ENCODE measurements at places on chromosomes 5 and 9.

DNA sequence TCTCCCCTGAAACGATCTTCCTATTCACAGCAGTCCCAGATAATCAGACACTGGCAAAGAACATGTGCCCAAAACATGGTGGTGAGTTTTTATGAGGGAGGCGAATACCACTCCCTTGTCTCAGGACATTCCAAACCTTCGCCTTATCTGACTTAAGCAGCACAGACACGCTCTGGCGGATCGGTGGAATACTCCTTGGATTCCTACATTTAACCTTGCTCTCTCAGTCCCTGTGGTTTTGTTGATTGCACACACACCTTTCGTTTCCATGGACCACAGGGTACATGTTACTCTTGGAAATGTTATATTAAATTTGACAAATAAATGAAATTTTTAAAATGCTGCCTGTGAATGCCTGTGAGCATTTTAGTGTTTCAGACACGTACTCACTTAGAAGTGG, 87.8 kb upstream of the CPEB4 start:
- no peak for DNase-seq

GRCh38 chr5:138466900-138467710, 1.8 kb downstream of the EGR1 start:
- no peak for DNase-seq

- DNase-seq = no peak
Observed at GRCh38 chr9:91234523-91234922, 127.2 kb downstream of the AUH start.

DNA sequence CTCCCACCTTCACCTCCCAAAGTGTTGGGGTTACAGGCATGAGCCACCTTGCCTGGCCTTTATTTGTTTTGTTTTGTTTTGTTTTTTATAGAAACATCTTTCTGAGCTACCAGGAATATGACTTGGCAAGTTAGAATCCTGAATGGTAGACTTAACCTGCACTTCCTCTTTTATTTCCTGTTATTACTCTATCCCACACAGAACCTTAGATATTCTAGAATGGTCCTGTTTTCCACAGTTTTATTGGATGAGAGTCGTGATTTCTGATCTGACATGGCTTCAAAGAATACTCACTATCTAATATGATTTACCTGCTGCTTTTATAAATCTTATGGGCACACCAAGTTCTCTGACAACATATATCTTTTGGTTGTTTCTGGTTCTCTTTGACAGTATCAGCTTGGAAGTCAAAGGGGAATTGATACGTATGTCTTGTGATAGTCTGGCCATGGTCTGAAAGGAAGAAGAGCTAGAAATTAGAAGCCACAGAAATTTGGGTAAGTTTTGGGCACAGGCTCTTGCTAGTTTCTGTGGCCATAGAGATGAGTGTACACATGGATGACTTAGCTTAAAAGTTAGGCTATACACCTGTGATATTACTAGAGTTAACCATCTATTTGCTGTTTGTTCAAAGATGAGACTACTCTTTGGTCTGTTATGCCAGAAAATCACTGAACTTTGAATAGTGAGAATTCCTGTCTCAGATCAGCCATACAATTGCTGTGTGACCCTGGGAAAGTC, 4.7 kb upstream of the PANK3 start:
- DNase-seq = no peak

DNA sequence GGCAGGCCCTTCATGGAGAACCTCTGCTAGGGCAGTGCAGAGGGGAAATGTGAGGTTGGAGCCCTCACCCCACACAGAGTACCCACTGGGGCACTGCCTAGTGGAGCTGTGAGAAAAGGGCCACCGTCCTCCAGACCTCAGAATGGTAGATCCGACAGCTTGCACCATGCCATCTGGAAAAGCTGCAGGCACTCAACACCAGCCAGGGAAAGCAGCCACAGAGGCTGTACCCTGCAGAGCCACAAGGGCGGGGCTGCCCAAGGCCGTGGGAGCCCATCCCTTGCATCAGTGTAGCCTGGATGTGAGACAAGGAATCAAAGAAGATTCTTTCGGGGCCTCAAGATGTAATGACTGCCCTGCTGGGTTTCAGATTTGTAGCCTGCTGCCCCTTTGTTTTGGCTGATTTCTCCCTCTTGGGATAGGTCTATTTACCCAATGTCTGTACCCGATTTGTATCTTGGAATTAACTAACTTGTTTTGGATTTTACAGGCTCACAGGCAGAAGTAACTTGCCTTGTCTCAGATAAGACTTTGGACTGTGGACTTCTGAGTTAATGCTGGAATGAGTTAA, 16.6 kb upstream of the ZDHHC11 start:
- DNase-seq = no peak

DNA sequence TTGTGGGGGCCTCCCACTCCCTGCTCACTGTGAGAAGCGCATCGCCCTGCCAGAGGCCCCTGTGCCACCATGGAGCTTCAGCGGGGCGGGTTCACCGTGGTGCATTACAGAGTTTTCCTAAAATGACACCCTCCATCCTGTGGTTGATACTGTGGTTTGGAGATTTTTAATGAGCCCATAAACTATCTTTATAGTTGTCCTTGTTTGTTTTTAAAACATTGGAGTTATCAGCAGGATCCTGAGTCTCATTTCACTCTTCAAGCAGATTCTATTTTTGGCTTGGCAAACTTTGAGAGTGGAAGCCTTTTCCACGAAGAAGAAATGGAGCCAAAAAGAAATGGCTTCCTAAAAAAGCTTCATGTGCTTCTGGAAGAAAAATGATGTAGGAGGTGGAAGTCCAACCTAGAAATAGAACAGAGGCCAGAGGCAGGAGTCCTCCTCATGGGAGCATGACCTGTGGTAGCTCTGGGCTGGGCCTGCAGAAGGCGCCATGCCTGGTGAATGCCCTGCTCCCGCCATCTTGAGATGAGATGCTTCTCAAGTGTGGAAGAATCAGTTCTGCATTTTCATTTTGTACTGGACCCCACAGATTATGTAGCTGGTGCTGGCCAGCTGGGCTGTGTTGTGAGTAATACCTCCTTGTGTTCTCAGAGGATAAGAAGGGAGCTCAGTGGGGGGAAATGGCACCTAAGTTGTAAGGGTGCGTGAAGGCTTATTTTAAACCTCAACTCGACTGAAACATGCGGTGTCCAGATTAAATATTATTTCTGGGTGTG, 79.0 kb upstream of the RAI14 start:
- DNase-seq = no peak

- DNase-seq = no peak
Observed at GRCh38 chr9:131622523-131622922, 77.2 kb downstream of the PRRT1B start.

DNA sequence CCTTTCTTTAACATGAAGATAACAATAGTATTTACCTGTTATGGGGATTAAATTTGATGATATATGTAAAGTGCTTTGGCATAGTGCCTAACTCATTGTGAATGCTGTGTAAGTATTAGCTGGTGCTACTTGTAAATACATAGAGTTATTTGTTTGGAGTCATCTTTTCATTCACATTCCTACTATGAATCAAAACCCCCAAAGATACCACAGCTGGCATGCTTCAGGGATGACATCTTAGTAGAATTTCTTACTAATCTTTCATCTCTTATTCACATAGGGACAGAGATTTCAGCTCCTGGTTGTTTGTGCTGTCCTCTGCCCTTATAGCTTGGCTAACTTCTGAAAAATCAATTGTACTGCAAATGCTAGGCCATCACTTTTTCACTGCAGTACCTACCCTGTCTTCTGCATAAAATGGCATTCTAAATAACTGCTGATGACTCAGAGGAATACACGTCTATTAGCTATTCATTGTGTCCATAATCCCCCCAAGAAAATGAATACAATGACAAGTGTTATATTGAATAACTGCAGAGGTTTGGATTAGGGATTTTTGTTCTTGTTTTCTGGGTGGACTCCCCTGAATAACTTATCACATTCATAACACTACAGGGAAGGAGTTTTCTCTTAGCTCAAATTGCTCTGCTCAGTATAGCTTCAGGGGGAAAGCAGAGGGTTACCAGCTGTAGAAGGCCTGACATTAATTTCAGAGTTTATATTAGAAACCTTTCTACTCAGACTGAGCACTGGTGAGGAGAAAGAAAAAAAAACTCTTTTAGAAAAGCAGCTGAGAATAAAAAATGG, 192.2 kb upstream of the C9orf72 start:
- no peak for DNase-seq

DNA sequence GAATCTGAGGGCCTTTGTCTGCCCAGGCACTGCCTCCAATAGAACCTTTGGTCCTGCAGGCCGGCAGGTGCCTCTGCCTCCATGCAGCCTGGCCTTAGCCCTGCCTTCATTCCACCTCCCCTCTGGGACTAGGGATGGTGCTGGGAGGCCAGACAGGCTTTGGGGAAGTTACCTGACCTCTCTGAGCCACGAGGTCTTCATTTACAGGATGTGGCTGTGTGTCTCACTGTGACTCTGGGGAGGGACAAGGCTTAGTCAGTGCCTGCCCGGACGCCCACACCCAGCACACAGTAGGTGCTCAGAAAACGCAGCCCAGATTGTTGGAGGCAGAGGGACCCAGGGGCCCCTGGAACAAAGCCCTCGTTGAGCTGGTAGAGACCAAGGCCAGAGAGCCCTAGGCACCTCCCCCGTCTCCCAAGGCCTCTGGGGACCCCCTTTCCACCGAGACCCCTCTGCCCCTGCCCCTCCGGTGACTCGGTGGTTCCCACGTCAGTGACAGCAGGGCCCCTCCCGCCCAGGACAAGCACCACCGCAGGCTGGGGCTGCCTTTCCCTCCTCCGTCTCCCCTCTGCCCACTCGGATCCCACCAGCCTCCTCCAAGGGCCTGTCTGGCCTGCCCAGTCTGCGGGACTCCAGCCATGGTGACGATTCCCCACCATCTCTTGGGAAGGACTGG, 46.9 kb upstream of the EGFL7 start:
- DNase-seq = no peak

GRCh38 chr5:152309926-152310450, 95.1 kb downstream of the NMUR2 start:
- DNase-seq = no peak

DNA sequence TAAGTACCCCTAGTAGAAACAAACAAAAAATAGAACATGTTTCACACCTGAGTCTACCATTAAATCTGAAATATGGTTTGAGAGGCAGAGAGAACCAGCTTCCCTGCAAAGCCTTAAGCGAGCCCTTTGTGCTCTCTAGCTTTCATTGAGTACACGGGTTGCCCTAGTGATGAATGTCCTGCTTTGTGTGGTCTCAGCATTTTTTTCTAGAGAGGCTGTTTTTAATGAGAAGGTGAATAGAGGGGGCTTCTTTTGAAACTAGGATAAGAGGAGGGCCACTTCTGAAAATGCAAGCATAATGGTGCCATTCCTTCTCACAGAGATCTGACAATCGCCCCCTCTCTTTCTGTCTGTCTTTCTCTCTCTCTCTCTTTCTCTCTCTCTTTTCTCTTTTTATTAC, 131.3 kb downstream of the MACIR start:
- DNase-seq = no peak

- DNase-seq = no peak
Observed at GRCh38 chr5:118965890-118966289, 22.5 kb downstream of the DTWD2 start.

DNA sequence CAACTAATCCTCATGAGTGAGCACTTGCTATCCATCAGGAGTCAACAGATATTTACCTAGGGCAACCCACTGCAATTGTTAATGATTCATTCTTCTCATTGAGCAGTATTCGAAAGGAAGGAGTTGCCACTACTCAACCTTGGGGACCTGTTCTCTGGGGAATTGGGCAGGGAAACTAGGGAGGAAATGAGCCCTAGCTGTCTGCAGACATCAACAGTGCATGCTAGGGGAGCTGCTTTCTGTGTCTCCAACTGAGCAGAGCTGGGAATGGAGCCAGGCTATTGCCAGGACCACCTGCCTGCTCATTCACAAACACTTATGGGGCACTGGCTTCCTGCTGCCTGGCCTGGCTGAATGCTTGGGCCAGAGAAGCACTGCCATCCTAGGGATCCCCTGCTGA, 183.4 kb downstream of the TMEM38B start:
- no peak for DNase-seq
